ENCODE measurements at places on chromosomes 5 and 9. TPM values are rescaled to one million over a fixed set of nuclear protein-coding genes. Genes with fewer than 3 reads are reported as not detected.

DNA sequence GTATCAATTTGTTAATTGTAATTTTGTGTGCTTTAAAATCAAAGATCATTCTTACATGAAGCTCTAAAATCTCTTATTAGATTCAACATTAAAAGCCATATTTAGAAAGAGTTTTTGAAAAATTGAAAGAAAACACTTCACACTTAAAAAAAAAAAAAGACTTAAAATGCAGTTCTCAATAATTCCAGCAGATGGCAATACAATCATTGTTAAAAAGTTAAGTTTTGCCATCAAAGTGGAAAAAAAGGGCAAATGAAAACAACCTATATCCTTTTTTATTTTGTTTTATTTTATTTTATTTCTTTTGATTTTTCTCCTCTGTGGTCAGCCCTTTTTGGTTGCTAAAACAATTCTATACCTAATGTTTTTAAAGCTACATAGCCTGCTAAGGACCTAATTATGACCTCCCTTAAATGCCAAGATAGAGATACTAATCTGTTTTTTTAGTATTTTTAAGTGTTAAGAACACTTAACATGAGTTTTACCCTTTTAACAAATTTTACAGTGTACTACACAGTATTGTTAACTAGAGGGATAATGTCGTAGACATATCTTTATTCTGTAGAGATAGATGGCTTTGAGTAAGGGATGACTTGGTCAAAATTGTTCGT lies 154.2 kb upstream of the DAB2 start:
- peak; percentile 34 for DNase-seq

- peak; percentile 16 for DNase-seq
Observed at GRCh38 chr5:72487177-72487576, 20.0 kb downstream of the ZNF366 start.

DNA sequence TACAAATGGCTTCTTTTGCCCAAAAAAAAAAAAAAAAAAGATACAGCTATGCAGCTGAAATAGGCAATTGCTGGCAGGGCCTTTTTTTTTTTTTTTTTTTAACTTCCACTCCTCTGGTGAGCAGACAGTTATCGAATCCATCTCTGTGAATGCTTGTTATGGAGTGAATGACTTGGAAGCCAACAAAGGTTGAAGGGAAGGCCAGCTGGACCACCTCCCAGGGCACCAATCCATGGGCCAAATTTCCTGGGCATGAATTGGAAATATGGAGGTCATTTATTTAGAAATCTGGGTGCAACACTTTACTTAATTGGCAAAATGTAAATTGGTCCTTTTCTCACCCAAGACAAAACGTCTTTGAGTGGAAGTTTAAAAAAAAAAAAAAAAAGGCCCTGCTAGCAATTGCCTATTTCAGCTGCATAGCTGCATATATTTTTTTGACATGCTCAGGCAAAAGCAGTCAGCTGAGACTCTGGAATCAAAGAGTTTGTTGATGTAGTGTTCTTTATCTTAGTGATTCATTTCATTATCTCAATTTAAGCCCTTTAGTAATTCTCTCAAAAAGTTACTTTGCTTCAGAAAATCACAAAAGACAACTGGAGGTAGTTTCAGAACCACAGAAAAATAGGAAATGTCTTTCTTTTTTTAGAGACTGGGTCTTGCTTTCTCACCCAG lies 392.2 kb upstream of the KLF4 start:
- DNase-seq, result peak; percentile 52

- peak; percentile 47 for DNase-seq
Observed at GRCh38 chr5:28234356-28234968, 1196.1 kb upstream of the CDH9 start.

Gene IFNE
- total RNA-seq, result 12.4 TPM

- no peak for DNase-seq
Observed at GRCh38 chr5:180304431-180305375, 12.8 kb upstream of the MAPK9 start.

GRCh38 chr9:122096620-122097415 lies 3.7 kb upstream of the TTLL11 start:
- no peak for DNase-seq

Gene EEIG1
- 41.3 TPM for total RNA-seq

GRCh38 chr9:95731876-95732275 lies 143.6 kb upstream of the ERCC6L2 start:
- no peak for DNase-seq
